Uterus (tissue), 4 donors: ENCODE measurements at places on chromosomes 7 and 10. TPM values are rescaled to one million over a fixed set of nuclear protein-coding genes. Genes with fewer than 3 reads are reported as not detected.

The PRKRIP1 gene
- total RNA-seq: 36.6 TPM

The AZGP1 gene
- total RNA-seq: not detected

The LIPN gene
- not detected for total RNA-seq

DNA sequence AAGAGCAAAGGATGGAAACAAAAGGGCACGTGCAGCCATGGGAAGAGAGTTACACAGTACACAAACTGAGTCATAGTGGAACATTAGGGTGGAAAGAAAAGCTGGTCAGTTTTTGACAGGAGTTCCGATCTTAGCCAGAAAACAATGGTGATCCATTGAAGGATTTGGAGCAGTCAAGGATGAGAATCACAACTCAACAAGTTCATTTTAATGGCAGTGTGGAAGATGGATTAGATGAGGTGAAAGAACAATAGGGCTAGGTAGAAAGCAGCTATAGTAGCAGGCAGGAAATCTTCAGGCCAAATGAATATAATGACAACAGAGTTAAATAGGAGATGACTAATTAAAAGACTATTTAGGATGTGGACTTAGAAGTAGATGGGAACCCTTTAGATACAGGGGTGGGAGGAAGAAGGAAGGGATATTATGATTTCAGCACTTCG is 136.3 kb downstream of the DOCK4 start:
- H3K27ac ChIP-seq: no peak overlapping the region
- H3K4me1 ChIP-seq: no peaks in the 10 kb centered on the region
- no peaks in the 10 kb centered on the region for H3K36me3 ChIP-seq
- H3K4me3 ChIP-seq: no peak overlapping the region
- no peaks in the 10 kb centered on the region for H3K27me3 ChIP-seq

- no peaks in the 10 kb centered on the region for H3K4me1 ChIP-seq
- H3K4me3 ChIP-seq: no peak overlapping the region
- no peaks in the 10 kb centered on the region for H3K27me3 ChIP-seq
Observed at GRCh38 chr10:92965314-92965713, 95.3 kb upstream of the CYP26C1 start.

DNA sequence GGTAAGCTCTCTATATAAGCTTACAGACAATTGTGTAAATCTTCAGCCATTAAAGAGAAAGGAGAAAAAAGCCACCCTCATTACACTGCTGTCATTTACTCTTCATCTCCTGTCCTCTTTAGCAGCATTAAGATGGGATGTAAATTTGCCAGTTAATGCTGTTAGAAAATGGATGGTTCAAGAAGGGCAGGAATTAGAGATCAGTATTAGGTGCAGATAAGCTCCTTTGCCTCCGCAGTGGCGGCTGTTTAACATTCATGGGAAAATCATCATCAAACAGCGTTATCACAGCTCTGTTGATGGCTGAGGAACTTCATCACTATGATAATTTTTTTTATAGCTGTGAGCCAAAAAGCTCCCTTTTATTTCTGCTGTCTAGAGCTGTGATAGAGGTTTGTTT is 61.8 kb upstream of the FAM204A start:
- no peak overlapping the region for H3K4me3 ChIP-seq
- H3K36me3 ChIP-seq: no peaks in the 10 kb centered on the region
- H3K27me3 ChIP-seq: no peaks in the 10 kb centered on the region
- no peak overlapping the region for H3K27ac ChIP-seq

DNA sequence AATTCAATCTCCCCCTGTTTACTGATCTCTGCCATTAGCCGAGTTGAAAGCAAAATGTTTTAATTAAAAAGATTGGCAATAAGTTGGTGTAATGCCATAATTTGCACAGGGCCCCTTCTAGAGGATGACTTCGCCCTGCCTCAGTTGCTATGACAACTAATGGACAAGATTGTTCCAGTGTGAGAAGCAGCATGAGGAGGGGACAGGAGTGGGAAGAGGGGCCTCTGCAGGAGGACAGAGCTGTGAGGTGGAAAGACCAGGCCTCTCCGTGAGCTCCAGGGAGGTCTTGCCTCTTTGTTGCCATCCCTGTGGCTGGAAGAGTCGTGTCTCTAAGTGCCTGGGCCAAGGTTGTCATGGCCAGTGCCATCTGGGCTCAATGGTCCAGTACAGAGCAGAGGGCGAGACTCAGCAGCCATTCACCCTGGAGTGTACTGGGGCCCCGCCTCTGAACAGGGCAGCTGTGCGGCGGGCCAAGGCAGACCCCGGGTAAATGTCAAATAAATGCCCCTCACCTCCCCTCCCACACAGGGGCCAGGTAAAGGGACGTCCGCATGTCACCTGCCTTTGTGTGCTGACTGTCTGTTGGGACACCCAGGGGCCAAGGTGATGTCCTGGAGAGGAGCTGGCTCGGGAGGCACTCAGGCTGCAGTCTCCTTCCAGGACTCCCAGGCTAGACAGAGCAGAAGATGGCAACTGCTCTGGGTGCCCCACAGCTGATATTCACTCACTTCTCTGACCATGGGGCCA is 97.0 kb upstream of the RET start:
- no peaks in the 10 kb centered on the region for H3K4me1 ChIP-seq
- no peak overlapping the region for H3K27ac ChIP-seq
- no peaks in the 10 kb centered on the region for H3K36me3 ChIP-seq
- H3K4me3 ChIP-seq: no peak overlapping the region
- no peak for DNase-seq

DNA sequence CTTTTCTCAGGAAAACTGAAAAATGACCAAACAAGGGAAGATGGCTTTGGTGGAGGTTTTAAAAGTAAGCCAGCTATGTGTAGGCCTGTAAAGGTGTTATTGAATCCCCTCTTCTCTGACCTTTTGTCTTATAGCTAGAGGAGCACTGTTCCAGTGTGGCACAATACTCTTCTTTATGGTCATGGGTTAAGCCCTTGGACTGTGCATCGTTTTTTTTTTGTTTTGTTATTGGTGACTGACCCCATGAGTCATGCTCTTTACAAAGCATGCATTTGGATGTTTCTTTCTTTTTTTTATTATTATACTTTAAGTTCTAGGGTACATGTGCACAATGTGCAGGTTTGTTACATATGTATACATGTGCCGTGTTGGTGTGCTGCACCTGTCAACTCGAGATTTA is 19.6 kb upstream of the FAM25A start:
- no peak overlapping the region for H3K27ac ChIP-seq
- no peak overlapping the region for H3K4me3 ChIP-seq
- H3K36me3 ChIP-seq: no peaks in the 10 kb centered on the region
- H3K27me3 ChIP-seq: no peaks in the 10 kb centered on the region
- H3K4me1 ChIP-seq: no peaks in the 10 kb centered on the region

DNA sequence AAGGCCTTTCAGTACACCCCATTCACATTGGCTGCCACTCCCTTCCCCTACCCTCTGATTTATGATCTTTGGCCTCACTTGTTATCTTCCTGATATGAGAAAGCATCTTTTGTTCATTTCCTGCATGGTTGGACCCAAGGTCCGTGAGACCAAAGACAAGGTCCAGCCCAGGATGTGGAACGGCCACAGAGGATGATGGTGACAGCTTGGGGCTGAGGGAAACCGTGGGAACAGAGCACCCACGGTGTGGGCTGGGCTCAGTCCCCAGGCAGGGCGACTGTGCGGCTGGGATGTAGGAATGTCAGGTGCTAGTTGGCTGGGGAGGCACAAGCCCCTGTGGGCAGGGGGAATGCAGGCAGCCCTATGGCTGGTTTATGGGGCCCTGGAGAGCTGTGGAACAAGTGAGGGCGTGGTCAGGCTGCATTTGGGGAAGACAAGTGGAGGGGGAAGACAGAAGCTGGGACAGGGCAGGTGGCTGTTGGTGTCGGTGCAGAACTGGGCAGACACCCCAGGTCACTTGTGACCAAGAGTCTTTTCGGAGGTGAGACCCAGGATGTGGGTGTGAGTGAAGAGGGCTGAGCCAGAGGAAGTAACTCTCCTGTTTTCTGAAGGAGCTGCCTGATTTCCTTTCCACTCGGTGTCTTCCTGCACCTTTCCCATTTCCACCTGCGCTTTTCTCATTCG is 51.7 kb upstream of the IGFBP3 start:
- no peaks in the 10 kb centered on the region for H3K4me1 ChIP-seq
- no peak overlapping the region for H3K4me3 ChIP-seq
- no peak for DNase-seq
- H3K36me3 ChIP-seq: no peaks in the 10 kb centered on the region
- no peak overlapping the region for H3K27ac ChIP-seq

- H3K27ac ChIP-seq: no peak overlapping the region
- H3K36me3 ChIP-seq: no peaks in the 10 kb centered on the region
- DNase-seq: peak; percentile 15
- peaks cover 9% of the 10 kb centered on the region for H3K4me1 ChIP-seq
Observed at GRCh38 chr10:132503581-132504421, 33.8 kb upstream of the INPP5A start.

DNA sequence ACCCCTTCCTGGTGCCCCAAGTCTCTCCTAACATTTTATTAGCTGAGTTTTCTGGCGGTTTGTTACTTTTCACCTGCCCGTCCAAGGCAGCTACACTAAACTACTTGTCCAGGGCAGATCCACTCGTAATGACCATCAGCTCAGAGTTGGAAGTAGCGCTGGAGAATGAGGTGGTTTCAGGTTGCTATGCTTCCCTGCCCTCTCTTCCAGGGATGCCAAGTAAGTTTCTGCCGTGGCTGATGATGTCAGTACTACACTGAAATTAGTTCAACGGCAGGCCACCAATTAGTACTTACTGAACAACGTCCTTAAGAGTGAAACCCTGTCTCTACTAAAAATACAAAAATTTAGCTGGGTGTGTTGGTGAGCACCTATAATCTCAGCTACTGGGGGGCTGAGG is 55.2 kb downstream of the DIP2C start:
- no peaks in the 10 kb centered on the region for H3K36me3 ChIP-seq
- H3K27ac ChIP-seq: peak overlapping the region; percentile 18

GRCh38 chr10:5334196-5334880 is 30.4 kb upstream of the UCN3 start:
- H3K36me3 ChIP-seq: no peaks in the 10 kb centered on the region
- H3K4me1 ChIP-seq: no peaks in the 10 kb centered on the region
- no peak for DNase-seq
- H3K27ac ChIP-seq: no peak overlapping the region
- H3K4me3 ChIP-seq: no peak overlapping the region

DNA sequence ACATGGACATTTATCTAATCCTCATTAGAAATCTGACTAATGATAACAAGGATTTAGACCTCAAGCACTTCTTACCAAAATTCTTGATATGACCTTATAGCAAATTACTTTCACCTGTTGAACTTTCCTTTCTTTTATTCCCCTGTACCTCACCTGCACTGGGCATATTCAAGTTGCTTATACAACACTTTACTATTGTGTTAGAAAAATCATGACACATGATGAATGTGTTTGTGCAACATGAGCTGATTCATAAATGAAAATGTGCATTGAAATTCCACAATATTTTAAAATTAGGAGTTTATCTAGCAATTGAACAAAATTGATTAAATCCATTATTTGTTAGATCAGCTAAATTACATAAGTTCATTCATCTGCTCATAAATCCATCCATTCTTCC is 160.6 kb downstream of the CFTR start:
- H3K36me3 ChIP-seq: no peaks in the 10 kb centered on the region
- H3K4me1 ChIP-seq: no peaks in the 10 kb centered on the region
- no peak overlapping the region for H3K27ac ChIP-seq
- no peak for DNase-seq
